ENCODE measurements at places on chromosomes 1 and 21. TPM values are rescaled to one million over a fixed set of nuclear protein-coding genes. Genes with fewer than 3 reads are reported as not detected.

DNA sequence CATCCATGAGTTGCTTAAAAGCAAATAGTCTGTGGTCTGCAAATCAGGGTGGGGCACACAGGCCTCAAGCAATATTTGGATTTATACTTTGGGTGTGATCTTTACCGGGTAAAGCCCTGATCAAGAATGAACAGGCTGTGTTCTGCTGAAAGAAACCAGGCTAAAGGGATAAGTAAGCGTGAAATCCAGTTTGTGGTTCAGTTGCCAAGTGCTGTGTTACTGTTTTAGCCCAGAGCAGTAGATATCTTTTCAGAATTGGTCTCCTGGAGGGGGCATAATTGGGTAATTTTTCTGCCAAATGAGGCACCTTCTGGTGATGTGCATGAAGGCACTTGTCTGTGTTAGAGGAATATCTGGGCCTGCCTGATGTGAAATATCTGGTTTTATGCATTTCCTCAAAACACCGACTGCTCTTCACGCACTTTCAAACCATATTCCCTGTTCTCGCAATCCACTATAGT, 21.4 kb downstream of the AIM2 start:
- DNase-seq: no peak

DNA sequence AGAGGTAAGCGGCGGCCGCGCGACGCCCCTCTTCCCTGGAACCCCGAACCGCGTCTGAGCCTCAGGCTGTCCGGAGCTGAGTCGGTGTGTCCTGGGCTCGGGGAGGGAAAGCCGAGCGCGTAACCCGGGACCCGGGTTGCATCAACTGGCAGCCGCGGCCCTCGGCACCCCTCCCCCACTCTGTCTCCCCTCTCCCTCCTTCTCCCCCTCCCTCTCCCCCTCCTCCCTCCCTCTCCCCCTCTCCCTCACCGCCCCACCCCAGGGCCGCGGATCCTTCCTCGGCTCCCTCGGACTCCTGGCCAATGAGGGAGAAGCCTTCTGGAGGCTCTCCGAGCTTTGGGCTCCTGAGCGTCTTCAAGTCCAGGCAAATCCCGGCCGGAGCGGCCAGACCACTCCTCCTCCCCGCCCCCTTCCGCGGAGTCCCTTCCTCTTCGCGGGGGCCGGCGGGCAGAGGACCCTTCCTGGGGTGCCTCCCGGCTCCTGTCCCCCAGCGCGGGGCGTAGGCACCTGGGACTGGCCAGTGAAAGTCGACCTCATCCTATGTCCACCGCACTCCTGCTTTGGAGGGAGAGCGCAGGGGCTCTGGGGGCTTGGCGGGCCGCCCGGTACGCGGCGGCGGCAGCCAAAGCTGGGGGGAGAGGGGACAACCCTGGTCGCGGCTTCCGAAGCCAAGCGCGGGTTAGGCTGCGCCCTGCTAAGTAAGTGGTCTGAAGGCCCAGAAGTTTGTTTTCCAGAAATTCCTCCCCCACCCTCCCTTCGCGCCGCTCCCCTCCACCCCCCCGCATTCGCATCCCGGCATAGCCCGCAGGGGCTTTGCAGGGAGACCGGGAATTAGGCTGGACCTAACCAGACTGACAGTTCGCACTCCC, 850 bp downstream of the SESN2 start:
- peak; percentile 82 for DNase-seq

The MAEL gene
- total RNA-seq: 1.1 TPM

GRCh38 chr1:226476648-226477319, 68.9 kb upstream of the PARP1 start:
- DNase-seq: no peak

GRCh38 chr1:14321422-14321821, 277.1 kb upstream of the KAZN start:
- DNase-seq: no peak

The TSPAN2 gene
- total RNA-seq: 22.0 TPM

GRCh38 chr1:9651565-9652378, at the start of gene PIK3CD:
PIK3CD (plus strand) TSS chr1:9651731; CDS start chr1:9710456, 58,725 bp downstream.
- no peak for DNase-seq

GRCh38 chr1:183609759-183610452, 19.6 kb upstream of the NCF2 start:
- no peak for DNase-seq

The LAX1 gene
- total RNA-seq: 2.2 TPM

GRCh38 chr1:174031099-174031498, 8.9 kb upstream of the RC3H1 start:
- DNase-seq: no peak

The C1orf185 gene
- total RNA-seq: not detected

- DNase-seq: no peak
Observed at GRCh38 chr1:218459878-218460711, 115.0 kb downstream of the TGFB2 start.

- no peak for DNase-seq
Observed at GRCh38 chr21:41048623-41049022, 119.3 kb upstream of the BACE2 start.

- DNase-seq: no peak
Observed at GRCh38 chr1:223224465-223224864, 81.4 kb upstream of the TLR5 start.

DNA sequence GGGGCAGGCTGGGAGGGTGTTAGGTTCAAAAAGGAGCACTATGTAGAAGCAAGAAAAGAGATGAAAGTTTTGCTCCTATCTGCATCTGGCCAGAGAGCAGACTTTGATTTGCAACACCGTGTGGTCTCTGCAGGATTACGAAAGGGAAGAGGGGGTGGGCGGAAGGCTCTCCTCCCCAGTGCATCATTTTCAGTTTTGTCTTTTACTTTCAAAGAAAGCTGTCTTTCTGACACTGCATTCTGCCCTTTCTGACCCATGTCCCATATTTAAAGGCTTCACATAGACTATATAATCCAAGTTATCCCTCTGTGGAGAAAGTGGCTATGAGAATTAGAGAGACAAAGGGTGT, 126.5 kb downstream of the RHOU start:
- DNase-seq: peak; percentile 17

DNA sequence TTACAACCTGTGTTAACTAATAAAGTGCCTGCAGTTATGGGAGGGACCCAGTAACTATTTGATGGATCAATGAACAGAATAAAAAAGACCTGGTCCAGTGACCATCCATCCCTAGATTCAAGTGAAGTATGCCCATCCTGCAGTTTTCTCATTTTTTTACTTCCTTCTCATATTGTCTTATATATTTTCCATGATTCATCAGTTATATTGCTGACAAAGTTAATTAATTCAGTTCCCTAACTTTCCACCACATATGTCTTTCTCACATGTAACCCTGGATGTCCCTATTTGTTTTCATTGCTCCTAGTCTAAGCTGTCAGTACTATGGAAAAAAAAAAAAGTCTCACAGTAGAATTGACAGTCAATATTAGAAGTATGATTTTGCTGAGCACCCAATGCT, 64.3 kb downstream of the ITGB3BP start:
- no peak for DNase-seq

DNA sequence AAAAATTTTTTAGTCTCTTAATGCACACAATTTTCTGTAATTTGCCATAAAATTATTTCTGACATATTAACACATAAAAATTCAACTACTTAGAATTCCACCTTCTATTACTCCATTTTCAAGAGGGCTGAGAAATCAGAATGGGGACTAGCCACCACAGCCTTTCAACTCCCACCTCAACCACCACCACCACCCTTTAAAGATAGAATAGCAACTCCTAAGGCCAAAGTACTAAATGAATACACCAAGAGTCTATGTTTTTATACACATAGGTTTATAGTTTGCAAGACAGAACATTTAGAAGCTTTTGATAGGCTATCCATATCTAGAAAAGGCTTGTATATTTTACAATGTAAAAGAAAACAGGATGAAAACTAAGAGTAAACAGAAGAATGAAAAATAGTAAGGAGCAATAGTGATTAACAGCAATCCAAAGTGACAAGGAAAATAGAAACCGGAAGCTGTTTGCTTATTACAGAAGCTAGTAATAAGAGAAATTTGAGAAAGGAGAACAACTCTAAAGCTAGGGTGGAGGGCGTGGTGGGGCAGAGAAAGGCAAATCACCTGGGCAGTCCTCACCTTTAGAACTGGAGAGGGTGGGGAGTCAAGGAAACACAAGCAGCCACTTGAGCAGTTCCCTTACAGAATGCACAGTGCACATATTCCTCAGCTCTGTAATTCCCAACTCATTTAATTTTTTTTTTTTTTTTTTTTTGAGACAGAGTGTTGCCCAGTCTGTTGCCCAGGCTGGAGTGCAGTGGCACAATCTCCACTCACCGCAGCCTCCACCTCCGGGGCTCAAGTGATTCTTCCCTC, 27.7 kb downstream of the EPS15 start:
- no peak for DNase-seq

GRCh38 chr1:20322081-20322824, 31.6 kb downstream of the VWA5B1 start:
- no peak for DNase-seq

GRCh38 chr1:110671361-110671760, 3.4 kb downstream of the KCNA3 start:
- no peak for DNase-seq

The TPTE gene
- not detected for total RNA-seq

DNA sequence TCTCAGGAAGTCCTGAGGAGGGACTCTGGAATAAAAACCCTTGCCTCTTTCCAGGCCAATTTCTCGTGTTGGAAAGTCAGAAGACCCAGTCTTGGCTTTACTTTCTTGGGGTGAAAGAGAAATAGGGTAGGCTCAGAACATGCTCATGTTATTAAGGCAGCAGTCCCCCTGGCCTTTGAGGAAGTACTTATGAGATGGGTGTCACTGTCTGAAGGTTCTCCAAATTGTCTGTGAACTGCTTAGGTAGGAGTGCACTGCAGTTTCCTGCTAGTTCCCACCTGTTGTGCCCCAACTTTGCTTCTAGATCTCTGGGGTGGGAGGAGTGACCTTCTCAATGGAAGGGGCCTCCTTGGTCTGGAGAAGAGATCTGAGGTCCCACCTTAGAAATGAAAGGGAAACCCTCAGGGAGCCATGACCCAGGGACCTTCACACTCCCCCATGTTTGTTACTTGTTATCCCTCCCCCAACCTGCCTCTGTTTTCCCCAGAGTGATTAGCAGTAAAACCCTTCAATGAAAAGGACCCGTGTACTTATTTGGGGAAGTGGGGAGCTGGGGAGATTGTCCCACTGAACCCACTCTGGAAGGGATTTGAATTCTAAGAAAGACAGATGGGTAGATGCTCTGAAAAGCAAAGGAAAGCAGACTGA, 5.7 kb downstream of the ZNF691 start:
- no peak for DNase-seq

GRCh38 chr1:150780510-150780909, 14.9 kb upstream of the CTSS start:
- no peak for DNase-seq
